ENCODE measurements at places on chromosomes 1 and 21. TPM values are rescaled to one million over a fixed set of nuclear protein-coding genes. Genes with fewer than 3 reads are reported as not detected.

The FCRL6 gene
- not detected for total RNA-seq

The SLC25A34 gene
- 16.5 TPM for total RNA-seq

DNA sequence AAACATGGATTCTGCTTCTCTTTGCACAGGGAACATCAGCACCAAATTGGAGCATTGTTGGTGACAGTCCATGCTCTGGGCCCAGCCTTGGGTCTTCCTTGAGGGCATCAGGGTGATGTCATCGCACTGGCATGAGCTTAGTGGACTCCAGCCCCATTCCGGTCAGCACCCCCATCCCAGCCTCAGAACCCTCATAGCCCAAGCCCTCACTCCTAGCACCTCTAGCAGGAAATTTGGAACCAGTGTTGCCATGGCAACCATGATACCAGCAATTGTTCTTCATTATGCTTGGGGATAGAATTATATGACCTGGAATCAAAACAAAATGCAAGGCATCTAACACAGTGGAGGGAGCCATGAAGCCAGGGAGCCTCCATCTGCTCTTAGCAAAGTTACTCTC, 83.1 kb downstream of the VWA5B1 start:
- no peak for DNase-seq
- no peaks in the 10 kb centered on the region for H3K4me1 ChIP-seq
- peaks cover 8% of the 10 kb centered on the region for H3K27me3 ChIP-seq
- H3K36me3 ChIP-seq, result no peaks in the 10 kb centered on the region

DNA sequence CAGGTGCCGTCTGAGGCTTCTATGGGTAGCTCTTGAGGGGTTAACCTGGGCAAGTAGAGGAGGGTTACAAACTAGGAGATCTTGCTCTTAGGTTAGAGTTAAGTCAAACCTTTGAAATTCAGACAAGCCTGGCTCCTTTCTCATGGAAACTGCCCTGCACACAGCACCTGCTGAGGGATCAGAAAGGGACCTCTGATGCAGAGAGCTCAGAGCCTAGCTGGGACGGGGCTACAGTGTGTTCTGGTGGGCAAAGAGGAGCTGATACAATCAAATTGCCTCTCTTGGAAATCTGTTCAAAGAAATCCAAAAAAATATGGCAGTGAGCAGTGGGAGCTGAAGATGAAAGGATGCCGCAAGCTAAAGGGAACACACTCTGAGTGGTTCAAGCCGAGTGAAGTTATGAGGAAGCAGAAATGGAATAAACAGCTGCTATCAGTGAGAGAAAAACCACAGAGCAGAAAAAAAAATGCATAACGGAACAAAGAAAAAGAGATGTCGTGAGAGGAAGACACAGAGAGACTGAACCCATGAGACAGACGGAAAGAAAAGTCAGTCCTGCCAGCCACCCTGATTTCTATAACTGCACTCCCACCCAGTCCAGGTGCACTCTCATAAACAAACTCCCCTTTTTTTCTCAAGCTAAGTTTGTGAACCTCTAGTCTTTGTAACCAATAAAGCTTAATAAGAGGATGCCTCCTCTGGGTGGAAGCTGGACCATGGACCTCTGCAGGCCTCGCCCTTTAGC, 26.6 kb downstream of the PAFAH2 start:
- H3K4me1 ChIP-seq, result no peaks in the 10 kb centered on the region
- H3K27ac ChIP-seq, result no peak overlapping the region
- no peak overlapping the region for H3K4me3 ChIP-seq
- H3K36me3 ChIP-seq, result no peaks in the 10 kb centered on the region
- no peaks in the 10 kb centered on the region for H3K27me3 ChIP-seq

- H3K4me3 ChIP-seq, result no peak overlapping the region
- no peaks in the 10 kb centered on the region for H3K36me3 ChIP-seq
- no peaks in the 10 kb centered on the region for H3K27me3 ChIP-seq
- H3K4me1 ChIP-seq, result peaks cover 15% of the 10 kb centered on the region
- H3K27ac ChIP-seq, result peak overlapping the region; percentile 16
Measured at GRCh38 chr1:214010197-214010573, 22.4 kb downstream of the PROX1 start.

GRCh38 chr1:48889082-48889481, 112.4 kb upstream of the BEND5 start:
- DNase-seq, result no peak
- H3K27me3 ChIP-seq, result no peaks in the 10 kb centered on the region
- H3K36me3 ChIP-seq, result no peaks in the 10 kb centered on the region
- H3K4me1 ChIP-seq, result no peaks in the 10 kb centered on the region
- H3K27ac ChIP-seq, result no peak overlapping the region
- H3K4me3 ChIP-seq, result no peak overlapping the region

The CFAP141 gene
- not detected for total RNA-seq

The FCAMR gene
- total RNA-seq, result not detected

DNA sequence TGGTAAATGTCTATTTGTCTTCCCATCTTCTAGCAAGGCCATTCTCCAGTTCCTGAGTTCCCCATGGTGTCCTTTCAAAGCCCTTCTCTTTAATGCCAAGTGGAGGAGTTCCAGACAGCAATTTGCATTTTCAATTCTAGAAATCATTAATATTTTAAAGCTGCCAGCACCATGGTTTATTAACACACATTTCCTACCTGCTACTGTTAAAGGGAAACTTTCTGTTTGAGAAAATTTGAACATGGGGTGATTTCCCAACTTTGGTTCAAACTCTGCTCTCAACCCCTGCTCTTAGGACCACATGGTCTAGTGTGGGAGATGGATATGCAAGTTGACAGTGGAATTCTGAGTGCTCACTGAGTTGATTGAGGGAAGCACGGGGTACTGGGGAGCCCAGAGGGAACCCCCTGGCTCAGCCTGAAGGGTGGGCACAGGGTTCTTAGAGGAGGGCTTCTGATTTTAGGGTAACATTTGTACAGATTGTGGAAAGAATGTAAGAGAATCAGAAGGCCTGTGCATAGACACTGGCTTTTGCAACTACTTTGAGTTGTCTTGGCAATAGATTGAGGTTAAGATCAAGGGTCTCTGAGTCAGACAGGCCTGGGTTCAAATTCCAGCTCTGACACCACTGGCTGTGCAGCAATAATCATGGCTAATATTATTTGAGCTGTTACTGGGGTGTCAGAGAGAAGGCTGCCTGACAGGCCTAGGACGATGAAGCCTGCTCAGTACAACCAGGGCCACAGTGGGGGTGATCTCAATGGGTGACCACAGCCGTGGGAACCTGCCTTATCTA, 97.8 kb downstream of the BEND5 start:
- H3K4me1 ChIP-seq, result no peaks in the 10 kb centered on the region
- H3K4me3 ChIP-seq, result no peak overlapping the region

- no peaks in the 10 kb centered on the region for H3K27me3 ChIP-seq
- no peaks in the 10 kb centered on the region for H3K36me3 ChIP-seq
- DNase-seq, result no peak
- peak overlapping the region; percentile 76 for H3K27ac ChIP-seq
- H3K4me1 ChIP-seq, result no peaks in the 10 kb centered on the region
Measured at GRCh38 chr21:45470773-45471524, 66.0 kb downstream of the COL18A1 start.

DNA sequence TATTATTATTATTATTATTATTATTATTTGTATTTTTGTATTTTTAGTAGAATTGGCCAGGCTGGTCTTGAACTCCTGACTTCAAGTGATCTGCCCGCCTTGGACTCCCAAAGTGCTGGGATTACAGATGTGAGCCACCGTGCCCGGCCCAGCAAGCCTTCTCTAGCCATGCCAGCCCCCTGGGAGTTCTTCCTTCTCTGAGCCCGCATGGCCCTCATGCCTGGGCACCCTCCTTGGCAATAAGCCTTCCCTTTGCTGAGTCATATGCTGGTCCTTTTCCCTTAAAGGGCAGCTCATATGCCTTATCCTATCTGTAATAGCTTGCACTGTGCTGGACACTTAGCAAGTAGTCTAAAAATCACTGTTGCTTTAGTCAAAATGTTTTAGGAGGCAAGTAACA, 8.5 kb upstream of the NBL1 start:
- peaks cover 6% of the 10 kb centered on the region for H3K4me1 ChIP-seq
- H3K36me3 ChIP-seq, result no peaks in the 10 kb centered on the region
- no peaks in the 10 kb centered on the region for H3K27me3 ChIP-seq
- H3K4me3 ChIP-seq, result no peak overlapping the region
- no peak for DNase-seq

- H3K27me3 ChIP-seq, result no peaks in the 10 kb centered on the region
- no peak overlapping the region for H3K27ac ChIP-seq
- H3K4me3 ChIP-seq, result no peak overlapping the region
Measured at GRCh38 chr1:117070124-117070523, 10.0 kb downstream of the TTF2 start.

The ASPM gene
- 0.42 TPM for total RNA-seq

The AIRE gene
- not detected for total RNA-seq

- no peaks in the 10 kb centered on the region for H3K4me1 ChIP-seq
- H3K27me3 ChIP-seq, result no peaks in the 10 kb centered on the region
- H3K4me3 ChIP-seq, result no peak overlapping the region
- H3K27ac ChIP-seq, result no peak overlapping the region
- no peaks in the 10 kb centered on the region for H3K36me3 ChIP-seq
Measured at GRCh38 chr1:55010887-55011217, 12.1 kb downstream of the BSND start.

GRCh38 chr1:162074276-162075005, 5.0 kb downstream of the NOS1AP start:
- no peaks in the 10 kb centered on the region for H3K36me3 ChIP-seq
- H3K27ac ChIP-seq, result no peak overlapping the region
- H3K4me1 ChIP-seq, result peaks cover 9% of the 10 kb centered on the region
- peaks cover 14% of the 10 kb centered on the region for H3K27me3 ChIP-seq
- H3K4me3 ChIP-seq, result no peak overlapping the region

The SH2D5 gene
- total RNA-seq, result not detected

GRCh38 chr1:158527190-158527815, 26.9 kb downstream of the OR6Y1 start:
- no peak for DNase-seq
- no peak overlapping the region for H3K27ac ChIP-seq
- no peak overlapping the region for H3K4me3 ChIP-seq

DNA sequence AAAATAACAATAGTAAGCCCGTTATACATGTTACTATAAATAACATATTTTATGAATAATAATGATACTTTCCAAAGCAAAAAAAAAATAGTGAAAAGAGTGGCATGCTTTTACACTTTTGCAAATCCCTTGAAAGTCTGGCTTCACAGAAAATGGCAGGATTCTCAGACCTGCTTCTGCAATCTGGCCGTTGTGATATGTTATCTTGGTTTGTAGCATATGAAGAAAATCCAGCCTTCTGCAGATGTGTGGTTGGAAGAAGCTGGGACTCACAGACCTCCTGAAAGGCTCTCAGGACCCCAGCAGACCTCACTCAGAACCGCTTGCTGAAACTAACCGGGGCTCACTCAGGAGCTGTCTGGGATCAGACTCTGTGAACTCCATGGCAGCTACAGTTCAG, 256.0 kb upstream of the TMEM51 start:
- H3K4me3 ChIP-seq, result no peak overlapping the region
- no peaks in the 10 kb centered on the region for H3K27me3 ChIP-seq
- H3K36me3 ChIP-seq, result no peaks in the 10 kb centered on the region
- DNase-seq, result no peak

The CYP4A11 gene
- not detected for total RNA-seq

The NMNAT2 gene
- total RNA-seq, result not detected

The CD1B gene
- not detected for total RNA-seq

- no peaks in the 10 kb centered on the region for H3K36me3 ChIP-seq
- H3K4me3 ChIP-seq, result no peak overlapping the region
- no peaks in the 10 kb centered on the region for H3K4me1 ChIP-seq
Measured at GRCh38 chr1:211735208-211736170, 60.1 kb upstream of the NEK2 start.

DNA sequence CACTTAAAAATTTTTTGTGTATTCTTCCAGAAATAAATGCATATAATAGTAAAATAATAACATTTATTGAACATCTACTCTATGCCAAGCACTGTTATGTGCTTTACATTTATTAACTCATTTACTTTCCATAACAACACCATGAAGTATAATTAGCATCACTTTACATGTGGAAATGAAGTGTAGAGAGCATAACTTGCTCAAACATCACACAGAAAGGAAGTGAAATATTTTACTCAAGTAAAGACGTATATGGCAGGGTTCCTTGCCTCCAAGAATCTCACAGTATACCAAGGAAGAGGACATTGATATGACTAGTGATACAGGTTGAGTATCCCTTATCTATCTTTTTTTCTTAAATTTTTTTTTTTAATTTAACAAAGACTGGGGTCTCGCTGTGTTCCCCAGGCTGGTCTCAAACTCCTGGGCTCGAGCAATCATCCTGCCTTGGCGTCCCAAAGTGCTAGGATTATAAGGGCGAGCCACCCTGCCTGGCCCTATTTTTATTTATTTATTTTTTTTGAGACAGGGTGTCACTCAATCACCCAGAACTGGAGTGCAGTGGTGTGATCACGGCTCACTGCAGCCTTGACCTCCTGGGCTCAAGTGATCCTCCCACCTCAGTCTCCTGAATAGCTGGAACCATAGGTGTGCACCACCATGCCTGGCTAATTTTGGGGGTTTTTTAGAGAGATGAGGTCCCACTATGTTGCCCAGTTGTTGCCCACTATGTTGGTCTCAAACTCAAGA, 7.7 kb upstream of the CLIC4 start:
- H3K4me3 ChIP-seq, result no peak overlapping the region
- DNase-seq, result no peak
- H3K27ac ChIP-seq, result no peak overlapping the region
- peaks cover 10% of the 10 kb centered on the region for H3K4me1 ChIP-seq
- H3K36me3 ChIP-seq, result no peaks in the 10 kb centered on the region
- no peaks in the 10 kb centered on the region for H3K27me3 ChIP-seq

The KCNAB2 gene
- total RNA-seq, result 5.6 TPM

The TMCO2 gene
- total RNA-seq, result not detected

DNA sequence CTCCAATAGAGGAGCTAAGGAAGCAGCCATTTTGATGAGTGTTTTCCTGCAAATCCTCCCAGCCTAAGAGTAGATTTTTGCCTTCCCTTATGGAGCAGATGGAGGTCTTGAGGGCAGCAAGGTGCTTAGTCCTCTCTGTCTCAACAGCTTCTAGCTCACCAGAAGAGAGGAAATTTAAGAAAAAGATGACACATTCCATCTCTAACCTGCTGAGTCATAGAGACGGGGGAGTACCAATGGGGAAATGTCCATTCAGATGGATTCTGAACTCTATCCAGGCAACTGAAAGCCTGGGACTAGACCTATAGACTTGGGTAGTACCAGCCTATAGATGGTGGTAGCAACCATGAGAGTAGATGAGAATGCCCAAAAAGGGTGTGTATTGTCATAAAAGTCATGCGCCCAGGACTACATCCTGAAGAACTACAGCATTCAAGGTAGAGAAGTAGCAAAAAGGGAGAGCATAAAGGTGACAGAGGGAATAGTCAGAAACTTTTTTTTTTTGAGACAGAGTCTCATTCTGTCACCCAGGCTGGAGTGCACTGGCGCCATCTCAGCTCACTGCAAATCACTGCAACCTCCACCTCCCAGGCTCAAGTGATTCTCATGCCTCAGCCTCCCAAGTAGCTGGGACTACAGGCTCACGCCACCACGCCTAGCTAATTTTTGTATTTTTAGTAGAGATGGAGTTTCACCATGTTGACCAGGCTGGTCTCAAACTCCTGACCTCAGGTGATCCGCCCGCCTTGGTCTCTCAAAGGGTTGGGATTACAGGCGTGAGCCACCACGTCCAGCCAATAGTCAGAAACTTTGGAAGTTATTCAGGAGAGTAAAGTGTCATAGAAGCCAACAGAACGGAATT, 10.7 kb upstream of the ELOA start:
- H3K4me1 ChIP-seq, result peaks cover 4% of the 10 kb centered on the region
- no peak overlapping the region for H3K27ac ChIP-seq
- H3K36me3 ChIP-seq, result no peaks in the 10 kb centered on the region
- no peaks in the 10 kb centered on the region for H3K27me3 ChIP-seq

- H3K36me3 ChIP-seq, result no peaks in the 10 kb centered on the region
- peaks cover 28% of the 10 kb centered on the region for H3K4me1 ChIP-seq
- no peaks in the 10 kb centered on the region for H3K27me3 ChIP-seq
- peak overlapping the region; percentile 93 for H3K27ac ChIP-seq
- peak overlapping the region; percentile 87 for H3K4me3 ChIP-seq
Measured at GRCh38 chr1:101026430-101026788, 825 bp upstream of the DPH5 start.

The GBP3 gene
- total RNA-seq, result 2.9 TPM

The COL18A1 gene
- 22.8 TPM for total RNA-seq
